ENCODE measurements at places on chromosomes 2 and 18. TPM values are rescaled to one million over a fixed set of nuclear protein-coding genes. Genes with fewer than 3 reads are reported as not detected.

SEPTIN2 gene
- 284 TPM for total RNA-seq

TUBA3D gene
- total RNA-seq = 75.2 TPM

GCG gene
- total RNA-seq = not detected

ARHGAP15 gene
- 4.3 TPM for total RNA-seq

IL37 gene
- total RNA-seq = 1.4 TPM

ERLEC1 gene
- total RNA-seq = 70.3 TPM

DNA sequence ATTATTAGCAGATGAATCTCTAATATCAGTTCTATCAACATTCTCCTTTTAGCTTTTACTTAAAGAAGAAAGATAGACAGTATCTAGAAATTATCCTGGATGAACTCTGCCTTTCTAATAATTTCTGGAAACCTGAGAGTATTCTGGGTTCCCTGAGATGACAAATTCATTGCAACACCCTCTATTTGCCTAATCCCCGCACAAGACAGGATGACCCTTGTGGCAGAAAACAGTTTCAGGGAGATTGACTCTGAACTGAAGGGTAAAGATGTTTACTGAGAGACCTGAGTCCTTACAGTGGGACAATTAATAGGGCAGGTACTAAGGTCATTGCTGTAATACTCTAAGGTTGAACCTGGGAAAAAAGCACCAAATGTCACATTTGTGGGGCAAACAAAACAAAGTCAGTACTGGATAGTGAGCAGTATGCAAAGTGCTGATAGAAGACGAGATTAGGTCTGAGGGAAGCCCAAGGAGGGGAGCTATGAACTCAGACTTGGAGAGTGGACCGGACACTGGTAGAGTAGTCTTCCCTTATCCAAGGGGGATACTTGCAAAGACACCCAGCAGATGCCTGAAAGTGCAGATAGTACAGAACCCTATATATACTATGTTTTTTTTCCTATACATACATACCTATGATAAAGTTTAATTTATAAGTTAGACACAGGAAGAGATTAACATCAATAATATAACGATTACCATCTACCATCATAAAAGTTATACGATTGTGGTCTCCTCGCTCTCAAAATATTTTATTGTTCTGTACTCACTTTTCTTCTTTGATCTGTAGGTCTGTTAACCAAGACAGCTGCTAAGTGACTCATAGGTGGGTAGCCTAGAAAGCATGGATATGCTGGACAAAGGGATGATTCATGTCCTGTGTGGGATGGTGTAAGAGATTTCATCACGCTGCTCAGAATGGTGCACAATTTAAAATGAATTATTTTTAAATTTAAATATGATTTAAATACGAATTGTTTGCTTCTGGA, 148.3 kb upstream of the KLHL14 start:
- no peak overlapping the region for H3K4me3 ChIP-seq
- H3K36me3 ChIP-seq = no peaks in the 10 kb centered on the region
- no peak overlapping the region for H3K27ac ChIP-seq
- no peak for DNase-seq
- H3K27me3 ChIP-seq = no peaks in the 10 kb centered on the region

GRCh38 chr18:51559902-51560287, 362.4 kb upstream of the MEX3C start:
- no peak overlapping the region for H3K4me3 ChIP-seq
- no peaks in the 10 kb centered on the region for H3K4me1 ChIP-seq
- DNase-seq = no peak
- H3K36me3 ChIP-seq = no peaks in the 10 kb centered on the region
- H3K27me3 ChIP-seq = no peaks in the 10 kb centered on the region

GRCh38 chr2:231412618-231412963, 17.1 kb downstream of the B3GNT7 start:
- H3K27ac ChIP-seq = no peak overlapping the region
- no peaks in the 10 kb centered on the region for H3K4me1 ChIP-seq
- DNase-seq = no peak
- no peaks in the 10 kb centered on the region for H3K27me3 ChIP-seq

DNA sequence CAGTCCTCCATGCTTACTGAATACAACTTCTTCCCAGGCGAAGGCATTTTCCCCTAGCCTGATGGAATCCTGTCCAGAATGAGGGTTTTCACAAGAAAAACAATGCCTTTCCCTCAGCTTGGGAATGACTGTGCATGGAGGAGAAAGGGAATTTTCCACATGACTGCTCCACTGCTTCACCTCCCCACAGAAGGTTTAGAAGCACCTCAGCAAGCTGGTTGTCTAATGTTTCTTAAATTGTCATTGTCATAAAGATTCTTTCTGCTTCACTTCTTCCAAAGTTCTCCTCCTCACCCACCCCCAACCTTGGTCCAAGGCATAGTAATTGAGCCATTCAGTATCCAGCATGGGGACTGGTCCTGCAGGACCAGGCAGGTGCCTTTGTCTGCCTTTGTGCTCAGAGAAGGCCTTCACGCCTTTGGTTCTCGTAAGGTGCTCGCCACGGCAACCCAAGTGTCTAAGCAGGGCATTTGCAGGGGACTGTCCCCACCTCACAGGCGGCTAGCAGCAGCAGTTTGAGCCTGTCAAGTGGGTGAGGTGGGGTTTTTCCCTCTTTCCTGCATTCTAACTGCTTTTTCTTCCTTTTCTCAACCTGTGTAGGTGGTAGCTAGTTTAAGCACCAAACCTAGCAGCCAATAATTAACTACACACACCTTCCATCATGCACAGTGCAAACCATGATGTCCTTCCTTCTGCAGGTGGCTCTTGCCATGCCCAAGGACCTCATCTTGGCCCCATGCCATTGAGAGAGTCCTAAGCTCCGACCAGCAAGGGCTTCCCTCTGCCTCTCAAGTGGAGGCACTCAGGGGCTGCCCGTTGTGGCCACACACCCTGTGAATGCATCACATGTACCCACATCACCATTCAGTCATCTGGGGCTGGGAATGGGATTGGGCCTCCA, 65.7 kb upstream of the BCL2L11 start:
- DNase-seq = no peak
- no peaks in the 10 kb centered on the region for H3K4me1 ChIP-seq
- H3K36me3 ChIP-seq = no peaks in the 10 kb centered on the region
- no peak overlapping the region for H3K27ac ChIP-seq
- H3K27me3 ChIP-seq = no peaks in the 10 kb centered on the region

- peaks cover 8% of the 10 kb centered on the region for H3K4me1 ChIP-seq
- no peak for DNase-seq
- H3K27me3 ChIP-seq = no peaks in the 10 kb centered on the region
- H3K27ac ChIP-seq = peak overlapping the region; percentile 97
Measured at GRCh38 chr2:20649576-20649975, 1.3 kb downstream of the HS1BP3 start.

- H3K27me3 ChIP-seq = no peaks in the 10 kb centered on the region
- H3K27ac ChIP-seq = no peak overlapping the region
- H3K36me3 ChIP-seq = no peaks in the 10 kb centered on the region
Measured at GRCh38 chr2:32622570-32623310, 5.1 kb upstream of the TTC27 start.

DNA sequence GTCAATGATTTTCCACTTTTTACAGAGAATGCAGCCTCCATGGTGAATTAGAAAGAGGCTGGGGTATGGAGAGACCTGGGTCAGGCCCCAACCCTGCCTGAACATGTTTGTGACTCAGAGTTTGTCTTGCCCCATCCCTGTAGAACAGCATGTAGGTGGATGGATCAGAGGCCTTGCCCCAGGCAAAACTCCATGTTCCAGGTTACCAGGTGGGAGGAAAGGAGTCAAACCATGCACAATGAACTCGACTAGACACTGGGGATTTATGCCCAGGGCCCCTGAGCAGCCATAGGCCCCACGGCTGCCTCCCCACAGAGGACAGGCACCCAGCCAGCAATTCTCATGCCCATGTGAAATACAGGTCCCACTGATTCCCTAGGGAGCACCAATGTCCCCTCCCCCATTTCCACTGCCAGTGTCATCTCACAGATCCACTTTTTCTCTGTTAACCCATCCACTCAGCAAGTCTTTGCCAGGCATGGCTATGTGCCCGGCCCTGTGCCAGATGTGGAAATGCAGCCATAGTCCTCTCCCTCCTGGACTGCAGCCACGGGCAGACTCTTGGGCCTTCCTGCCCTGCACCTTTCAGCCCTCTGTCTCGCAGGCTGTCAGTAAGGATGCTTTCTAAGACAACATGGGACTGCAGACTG, 737.8 kb upstream of the HS6ST1 start:
- H3K27me3 ChIP-seq = no peaks in the 10 kb centered on the region
- no peaks in the 10 kb centered on the region for H3K36me3 ChIP-seq
- H3K4me1 ChIP-seq = peaks cover 25% of the 10 kb centered on the region
- no peak overlapping the region for H3K4me3 ChIP-seq
- peak overlapping the region; percentile 88 for H3K27ac ChIP-seq
- DNase-seq = peak; percentile 76

DNA sequence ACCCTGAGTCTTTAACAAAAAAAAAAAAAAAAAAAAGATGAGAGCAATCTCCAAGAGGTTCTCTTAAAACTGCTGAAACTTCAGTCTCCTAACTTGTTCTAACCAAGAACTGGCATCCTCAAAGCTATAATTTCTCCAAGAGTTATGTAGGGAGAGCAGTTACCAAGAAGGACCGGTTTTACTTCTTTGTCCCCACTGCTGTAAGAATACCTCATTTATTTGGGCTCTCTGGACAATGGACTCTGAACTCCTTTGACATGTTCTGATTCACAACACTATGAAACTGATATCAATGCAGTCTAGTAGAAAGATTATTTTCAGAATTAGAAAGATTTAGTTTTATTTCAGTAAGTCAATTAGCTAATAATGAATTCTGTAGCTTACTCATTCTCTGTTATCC, 84.5 kb upstream of the DTNB start:
- peak; percentile 48 for DNase-seq
- no peaks in the 10 kb centered on the region for H3K27me3 ChIP-seq
- H3K4me3 ChIP-seq = no peak overlapping the region
- no peaks in the 10 kb centered on the region for H3K36me3 ChIP-seq

DNA sequence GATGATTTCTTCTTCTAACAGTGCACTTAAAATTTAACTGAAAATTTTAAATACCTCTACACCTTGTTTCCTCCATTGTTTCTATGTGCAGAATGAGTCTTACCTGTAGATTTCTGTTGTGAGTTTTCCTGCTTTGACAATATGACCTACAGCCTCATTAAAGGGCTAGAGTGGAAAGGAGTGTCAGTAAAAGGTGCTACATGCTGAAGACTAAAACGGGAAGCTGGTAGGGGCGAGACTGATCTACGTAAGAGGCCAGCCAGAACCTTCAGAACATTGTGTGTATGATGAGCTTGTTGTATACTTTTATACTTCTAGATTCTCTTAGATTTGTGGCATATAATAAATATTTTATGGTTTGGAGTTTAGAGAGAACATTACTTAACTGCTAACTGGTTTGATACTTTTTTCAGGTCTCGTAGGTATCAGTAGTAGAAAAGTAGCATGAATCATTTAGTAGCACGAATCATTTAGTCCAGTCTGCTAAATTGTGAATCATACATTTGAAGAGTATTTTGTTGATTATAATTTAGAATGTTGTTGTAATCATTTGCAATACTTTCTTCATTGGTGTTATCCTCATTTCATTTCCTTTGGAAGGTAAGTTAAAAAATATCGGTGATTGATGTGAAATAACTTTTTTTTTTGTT, 14.3 kb downstream of the INSIG2 start:
- no peaks in the 10 kb centered on the region for H3K4me1 ChIP-seq
- H3K4me3 ChIP-seq = no peak overlapping the region
- DNase-seq = no peak
- no peaks in the 10 kb centered on the region for H3K36me3 ChIP-seq
- H3K27ac ChIP-seq = no peak overlapping the region

GRCh38 chr18:10559553-10560451, 34.0 kb downstream of the NAPG start:
- H3K4me1 ChIP-seq = no peaks in the 10 kb centered on the region
- no peak for DNase-seq
- H3K36me3 ChIP-seq = no peaks in the 10 kb centered on the region
- peak overlapping the region; percentile 7 for H3K4me3 ChIP-seq
- peak overlapping the region; percentile 35 for H3K27ac ChIP-seq

DNA sequence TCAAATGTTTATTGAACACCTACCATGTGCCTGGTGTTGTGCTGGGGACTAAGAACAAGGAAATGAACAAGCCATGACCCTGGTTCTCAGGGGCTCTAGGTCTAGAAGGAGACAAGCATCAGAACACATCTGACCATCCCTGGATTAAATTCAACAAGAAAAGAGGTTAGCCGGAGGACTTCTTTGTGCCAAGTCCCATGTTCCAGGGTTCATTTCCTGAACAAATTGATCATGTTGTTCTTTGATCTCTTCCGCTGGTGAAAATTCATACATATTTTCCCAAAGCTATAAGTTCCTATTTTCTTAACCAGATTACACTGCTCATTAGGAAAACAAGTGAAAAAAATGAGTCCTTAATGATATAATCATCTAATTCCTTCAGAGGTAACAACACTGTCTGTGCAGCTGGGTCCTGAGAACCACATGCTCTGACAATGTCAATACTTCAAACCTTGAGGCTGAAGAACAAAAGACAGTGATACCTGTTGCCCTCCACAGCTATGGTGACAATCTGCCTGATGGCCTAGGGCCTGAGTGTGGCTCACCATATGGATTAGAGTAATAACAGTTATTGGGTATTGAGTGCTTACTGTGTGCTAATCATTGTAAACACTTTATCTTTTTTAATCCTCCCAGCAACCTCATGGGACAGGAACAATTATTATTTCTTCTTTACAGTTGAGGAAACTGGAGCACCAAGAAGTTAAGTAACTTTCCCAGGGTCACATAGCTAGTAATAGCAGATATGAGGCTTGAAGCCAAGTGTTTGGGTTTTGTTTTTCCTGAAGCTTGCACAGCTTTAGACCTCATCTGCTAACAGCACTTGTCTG, 24.6 kb upstream of the INO80C start:
- no peaks in the 10 kb centered on the region for H3K27me3 ChIP-seq
- DNase-seq = no peak
- no peaks in the 10 kb centered on the region for H3K4me1 ChIP-seq
- no peaks in the 10 kb centered on the region for H3K36me3 ChIP-seq
- H3K4me3 ChIP-seq = no peak overlapping the region

- H3K27ac ChIP-seq = no peak overlapping the region
- H3K4me1 ChIP-seq = peaks cover 4% of the 10 kb centered on the region
- DNase-seq = peak; percentile 42
- H3K27me3 ChIP-seq = no peaks in the 10 kb centered on the region
- H3K4me3 ChIP-seq = no peak overlapping the region
- no peaks in the 10 kb centered on the region for H3K36me3 ChIP-seq
Measured at GRCh38 chr2:174585146-174585545, 12.5 kb downstream of the WIPF1 start.

- H3K36me3 ChIP-seq = no peaks in the 10 kb centered on the region
- no peak overlapping the region for H3K4me3 ChIP-seq
- no peaks in the 10 kb centered on the region for H3K4me1 ChIP-seq
- H3K27ac ChIP-seq = no peak overlapping the region
Measured at GRCh38 chr2:28074137-28074536, 183.6 kb downstream of the BABAM2 start.

GRCh38 chr2:151570191-151570590, 160.5 kb downstream of the RIF1 start:
- H3K4me3 ChIP-seq = no peak overlapping the region
- no peak overlapping the region for H3K27ac ChIP-seq
- H3K36me3 ChIP-seq = no peaks in the 10 kb centered on the region

- no peak for DNase-seq
- no peaks in the 10 kb centered on the region for H3K27me3 ChIP-seq
- H3K4me1 ChIP-seq = no peaks in the 10 kb centered on the region
- no peak overlapping the region for H3K27ac ChIP-seq
- H3K4me3 ChIP-seq = no peak overlapping the region
Measured at GRCh38 chr2:144501118-144501517, 18.8 kb downstream of the ZEB2 start.

- DNase-seq = no peak
- H3K4me1 ChIP-seq = no peaks in the 10 kb centered on the region
- no peaks in the 10 kb centered on the region for H3K27me3 ChIP-seq
- no peak overlapping the region for H3K4me3 ChIP-seq
- H3K27ac ChIP-seq = no peak overlapping the region
Measured at GRCh38 chr2:179626261-179626660, 235.2 kb downstream of the ZNF385B start.

All from prostate gland (tissue), 2 donors.